Urinary bladder (tissue), 4 donors: ENCODE measurements at places on chromosomes 1 and 21. TPM values are rescaled to one million over a fixed set of nuclear protein-coding genes. Genes with fewer than 3 reads are reported as not detected.

COL6A1 gene
- 1,050 TPM for polyA plus RNA-seq

ADORA1 gene
- 1.1 TPM for polyA plus RNA-seq

SLC2A5 gene
- 1.8 TPM for polyA plus RNA-seq

DNA sequence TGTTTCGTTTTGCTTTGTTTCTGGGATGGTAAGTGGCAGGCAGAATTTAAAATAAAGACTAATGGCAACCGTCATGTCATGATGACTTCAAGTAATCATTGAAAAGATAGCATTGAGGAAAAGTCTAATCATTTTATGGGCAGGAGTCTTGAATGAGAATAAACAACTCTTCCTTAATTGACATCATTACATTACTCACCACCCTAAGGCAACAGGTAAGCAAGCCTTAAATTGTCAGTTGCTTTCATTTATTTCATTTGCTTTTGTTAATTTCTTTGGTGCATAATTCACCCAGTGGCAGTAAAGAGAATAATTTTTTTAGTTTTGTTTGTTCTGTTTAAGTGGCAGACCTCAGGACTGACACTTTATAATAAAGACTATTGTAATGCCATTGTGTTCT is 669.0 kb downstream of the RWDD3 start:
- DNase-seq: no peak

GRCh38 chr1:223535319-223535718 is 130.2 kb downstream of the CAPN8 start:
- no peak for DNase-seq

DNA sequence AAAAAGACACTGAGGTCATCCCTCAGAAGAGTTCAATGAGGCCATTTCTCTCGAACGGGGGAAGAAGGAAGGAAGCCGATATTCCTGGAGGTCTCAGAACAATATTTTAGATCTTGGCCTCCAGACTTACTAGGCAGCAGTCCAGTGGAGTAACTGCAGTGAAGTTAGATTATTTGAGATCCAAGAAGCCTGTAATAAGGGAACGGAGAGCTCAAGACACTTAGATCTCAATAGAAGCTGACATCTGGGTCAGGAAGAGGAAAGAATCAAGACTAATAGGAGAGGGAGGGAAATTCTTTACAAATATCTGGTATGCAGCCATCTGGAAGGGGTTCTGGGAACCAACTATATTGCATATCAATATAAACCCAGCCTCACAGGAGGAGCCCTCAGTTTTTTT is 13.6 kb upstream of the ENAH start:
- DNase-seq: no peak

GRCh38 chr1:202310071-202310725 is 31.5 kb downstream of the UBE2T start:
- DNase-seq: no peak
